ENCODE measurements at places on chromosomes 16 and 17.

GRCh38 chr17:58575511-58575910 is 61.1 kb upstream of the MTMR4 start:
- no peak for DNase-seq

DNA sequence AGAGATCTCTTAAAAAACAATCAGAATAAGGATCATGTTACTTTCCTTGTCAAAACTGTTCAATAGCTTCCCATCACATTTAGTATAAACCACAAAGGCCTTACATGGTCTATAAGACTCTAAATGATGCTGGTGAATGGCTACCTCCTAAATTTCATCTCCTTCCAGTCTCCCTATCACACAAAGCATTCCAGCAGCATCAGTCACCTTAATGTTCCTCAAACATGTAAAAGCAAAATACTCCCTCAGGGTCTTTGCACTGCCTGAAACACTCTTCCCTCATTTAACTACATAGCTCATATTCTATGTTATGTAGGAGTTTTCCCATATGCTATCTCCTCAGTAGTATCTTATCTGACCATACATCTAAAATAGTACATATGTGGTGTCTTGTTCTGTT is 53.5 kb upstream of the INTS2 start:
- DNase-seq: no peak

GRCh38 chr16:30395992-30396585 is 869 bp downstream of the ZNF48 start:
- DNase-seq: no peak

DNA sequence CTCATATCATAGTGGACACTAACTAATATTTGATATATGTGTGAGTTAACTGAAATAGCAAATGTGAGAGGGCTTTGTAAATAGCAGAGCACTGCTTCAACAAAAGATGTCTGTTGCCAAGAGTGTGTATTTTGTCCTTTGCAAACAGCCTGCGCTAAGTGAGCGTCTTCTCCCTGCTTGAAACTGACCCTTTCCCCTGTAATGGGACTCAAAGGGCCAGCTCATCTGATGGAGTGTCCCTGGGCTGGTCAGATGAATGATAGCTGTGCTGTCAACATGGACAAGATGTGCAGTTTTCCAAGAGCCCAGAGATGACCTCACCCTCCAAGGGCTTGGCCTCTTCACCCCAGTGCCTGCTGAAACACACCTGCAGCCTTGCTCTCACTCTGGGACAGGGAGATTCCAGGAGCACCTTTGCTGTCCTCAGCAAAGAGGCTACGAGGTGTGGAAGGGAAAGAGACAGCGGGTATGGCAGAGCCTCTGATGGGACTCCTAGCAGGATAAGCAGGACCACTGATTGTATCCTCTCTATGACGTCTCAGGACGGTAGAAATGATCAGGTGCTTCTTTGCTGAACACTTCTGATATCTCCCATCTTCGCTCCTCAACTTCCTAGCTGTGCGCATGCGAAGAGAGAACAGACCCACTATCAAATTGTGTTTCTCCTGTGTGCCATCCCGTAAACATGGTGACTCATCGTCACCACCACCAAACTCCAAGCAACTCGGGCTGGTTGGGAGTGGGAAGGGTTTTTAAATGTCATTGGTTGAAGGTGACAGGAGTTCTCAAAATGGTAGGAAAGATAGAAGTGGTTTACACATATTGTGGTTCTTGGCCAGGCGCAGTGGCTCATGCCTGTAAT is 35.8 kb upstream of the TBX2 start:
- no peak for DNase-seq

GRCh38 chr16:54506741-54507500 is 220.3 kb upstream of the IRX3 start:
- no peak for DNase-seq

- DNase-seq: no peak
These were observed 9.9 kb downstream of the XYLT2 start for GRCh38 chr17:50355701-50356341.

GRCh38 chr17:82655038-82655479 is 6.8 kb upstream of the WDR45B start:
- DNase-seq: no peak

DNA sequence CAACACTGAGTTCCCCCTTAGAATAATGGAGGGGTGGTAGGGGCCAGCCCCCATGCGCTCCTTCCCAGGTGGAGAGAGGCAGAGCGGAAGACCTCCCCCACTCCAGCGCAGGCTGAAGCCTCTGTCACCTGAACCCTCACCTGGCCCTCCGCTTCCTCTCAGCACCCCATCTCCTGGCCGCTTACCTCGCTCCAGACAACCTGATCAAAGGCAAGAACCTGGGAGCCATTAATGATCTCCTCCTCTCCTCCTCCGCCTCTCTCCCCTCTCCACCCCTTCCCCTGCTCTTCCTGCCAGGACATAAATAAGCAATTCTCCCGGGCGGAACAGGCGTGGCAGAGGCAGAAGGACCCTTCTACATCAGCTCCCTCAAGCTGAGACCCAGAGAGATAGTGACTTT is 110.2 kb upstream of the LHX1 start:
- no peak for DNase-seq

GRCh38 chr16:30766206-30766932 is 4.2 kb downstream of the RNF40 start:
- no peak for DNase-seq

- no peak for DNase-seq
These were observed 61.4 kb downstream of the COG7 start for GRCh38 chr16:23391381-23392222.

- no peak for DNase-seq
These were observed 6.4 kb downstream of the PDK2 start for GRCh38 chr17:50101346-50102163.

GRCh38 chr16:57570301-57571070 is 28.0 kb downstream of the ADGRG5 start:
- DNase-seq: no peak

- DNase-seq: no peak
These were observed 108.0 kb downstream of the VPS53 start for GRCh38 chr17:606508-607250.

GRCh38 chr16:11682655-11683096 is 14.4 kb downstream of the SNN start:
- DNase-seq: no peak

DNA sequence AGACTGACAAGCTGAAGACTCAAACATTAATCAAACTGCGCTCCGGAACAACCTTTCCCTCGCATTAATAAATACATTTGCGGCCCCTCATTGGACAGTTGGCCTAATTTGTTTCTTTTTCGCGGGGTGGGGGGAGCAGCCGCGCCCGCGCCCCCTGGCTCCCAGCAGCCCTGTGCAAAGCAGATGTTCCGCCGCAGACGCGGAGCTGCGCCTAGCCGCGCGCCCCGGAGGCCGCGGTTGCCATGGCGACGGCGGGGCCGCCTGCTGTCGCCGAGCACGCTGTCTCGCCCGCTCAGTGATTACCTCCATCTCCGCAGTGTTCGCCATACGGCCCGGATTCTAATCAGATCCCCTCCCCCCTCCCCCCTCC is 25.5 kb downstream of the COPZ2 start:
- DNase-seq: no peak

GRCh38 chr16:24759006-24759405 is 29.6 kb downstream of the TNRC6A start:
- no peak for DNase-seq

DNA sequence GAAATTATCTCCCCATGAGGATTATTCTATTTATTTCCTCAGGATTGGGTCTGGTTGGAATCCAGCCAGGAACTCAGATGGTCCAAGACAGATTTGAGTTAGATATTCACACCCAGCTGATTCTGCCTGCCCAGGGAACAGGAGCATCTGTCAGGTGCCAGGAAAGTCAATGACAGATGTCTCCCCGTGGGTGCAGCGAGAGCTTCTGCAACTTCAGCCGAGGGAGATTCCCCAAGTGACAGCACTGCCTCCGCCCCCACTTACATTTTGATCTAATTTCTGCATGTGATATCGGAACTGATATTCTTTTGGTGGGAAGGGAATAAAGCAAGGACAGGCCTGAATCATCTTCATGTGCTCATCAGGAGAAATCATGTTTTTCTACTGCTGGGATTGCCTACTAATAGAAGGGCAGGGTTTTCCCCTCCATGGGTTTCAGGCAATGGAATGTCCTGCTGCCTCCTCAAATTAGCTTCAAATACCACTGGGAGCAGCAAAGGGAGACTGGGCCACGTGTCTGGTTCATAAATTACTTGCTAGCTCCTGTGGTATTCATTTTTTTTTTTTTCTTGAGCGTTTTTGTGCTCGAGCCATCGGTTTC is 15.7 kb upstream of the DHX8 start:
- peak; percentile 39 for DNase-seq

DNA sequence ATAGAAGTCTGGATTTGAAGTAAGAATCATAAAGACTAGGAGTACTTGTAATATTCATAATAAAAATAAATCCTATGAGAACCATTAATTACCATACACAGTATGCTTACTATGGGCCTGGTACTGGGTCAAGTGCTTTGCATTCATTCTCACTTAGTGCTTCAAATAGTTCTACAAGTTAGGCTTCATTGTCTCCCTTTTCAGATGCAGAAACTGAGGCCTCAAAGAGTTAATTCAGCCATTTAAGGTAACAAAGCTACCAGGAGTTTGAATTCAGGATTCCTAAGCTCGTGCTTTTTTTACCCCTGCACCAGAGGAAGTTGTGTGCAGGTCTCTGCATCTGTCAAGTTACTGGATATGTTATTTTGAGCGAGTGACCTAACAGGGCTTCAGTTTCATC is 1098.4 kb upstream of the EEF2KMT start:
- no peak for DNase-seq

- no peak for DNase-seq
These were observed 114.0 kb downstream of the C16orf95 start for GRCh38 chr16:87203060-87203656.

GRCh38 chr16:59148056-59148768 is 414.1 kb upstream of the GOT2 start:
- no peak for DNase-seq

- peak; percentile 93 for DNase-seq
These were observed 417 bp downstream of the C16orf46 start for GRCh38 chr16:81076566-81077075.

DNA sequence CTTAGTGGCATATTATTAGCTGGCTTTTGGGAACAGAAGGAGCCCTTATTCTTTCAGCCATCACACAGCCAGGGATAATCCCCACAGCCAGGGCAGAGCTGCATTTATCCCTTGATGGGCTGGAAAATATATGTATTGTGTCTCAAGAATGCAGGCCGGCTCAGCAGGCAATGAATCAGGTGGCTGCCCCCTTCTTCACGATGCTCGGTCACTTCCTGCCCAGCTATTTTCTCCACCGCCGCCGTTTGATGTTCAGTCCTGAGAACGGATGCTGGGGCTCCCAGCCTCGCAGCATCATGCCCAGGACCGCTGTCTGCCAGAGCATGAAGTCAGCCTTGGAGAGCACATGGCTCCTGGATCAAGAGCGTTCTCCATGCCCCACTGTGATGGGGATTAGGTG is 4.3 kb upstream of the MYH3 start:
- no peak for DNase-seq

DNA sequence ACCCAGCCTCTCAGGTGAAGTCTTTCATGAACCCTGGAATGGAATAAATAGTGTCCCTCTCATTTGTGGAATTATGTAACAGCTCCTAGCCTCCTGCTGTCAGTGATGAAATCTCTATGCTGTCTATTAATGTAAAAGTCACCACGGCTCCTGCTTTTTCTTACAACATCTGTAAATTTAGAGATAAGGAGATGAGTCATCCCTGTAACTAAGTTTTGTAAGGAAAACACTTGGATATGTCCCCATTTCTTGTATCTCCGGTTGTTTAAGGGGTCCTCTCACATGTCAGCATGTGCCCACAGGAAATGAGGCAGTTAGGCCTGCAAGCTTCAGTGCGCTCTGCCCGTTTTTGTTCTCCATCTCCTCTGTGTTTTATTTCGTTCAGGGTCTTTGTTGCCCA is 2.8 kb upstream of the NAT9 start:
- no peak for DNase-seq

DNA sequence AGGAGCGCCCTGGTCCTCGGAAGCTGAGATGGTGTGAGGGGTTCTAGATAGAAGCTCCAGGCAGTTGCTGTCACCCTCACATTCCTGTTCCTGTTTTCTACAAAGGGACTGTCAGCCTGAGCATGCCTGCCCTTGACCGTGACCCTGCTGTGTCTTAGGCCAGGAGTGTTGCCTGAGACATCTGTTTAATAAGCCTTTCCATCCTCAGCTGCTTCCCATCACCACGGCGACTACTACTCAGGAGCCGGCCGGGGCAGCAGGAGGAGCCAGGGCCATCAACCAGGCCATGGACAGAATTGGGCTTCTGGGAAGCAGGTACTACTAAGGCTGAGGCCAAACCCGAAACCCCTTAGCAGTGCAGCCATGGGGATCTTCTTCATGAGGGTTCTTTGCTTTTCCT is 151.4 kb downstream of the KATNIP start:
- DNase-seq: no peak

- no peak for DNase-seq
These were observed 19.4 kb downstream of the TRPV1 start for GRCh38 chr17:3589784-3590183.

DNA sequence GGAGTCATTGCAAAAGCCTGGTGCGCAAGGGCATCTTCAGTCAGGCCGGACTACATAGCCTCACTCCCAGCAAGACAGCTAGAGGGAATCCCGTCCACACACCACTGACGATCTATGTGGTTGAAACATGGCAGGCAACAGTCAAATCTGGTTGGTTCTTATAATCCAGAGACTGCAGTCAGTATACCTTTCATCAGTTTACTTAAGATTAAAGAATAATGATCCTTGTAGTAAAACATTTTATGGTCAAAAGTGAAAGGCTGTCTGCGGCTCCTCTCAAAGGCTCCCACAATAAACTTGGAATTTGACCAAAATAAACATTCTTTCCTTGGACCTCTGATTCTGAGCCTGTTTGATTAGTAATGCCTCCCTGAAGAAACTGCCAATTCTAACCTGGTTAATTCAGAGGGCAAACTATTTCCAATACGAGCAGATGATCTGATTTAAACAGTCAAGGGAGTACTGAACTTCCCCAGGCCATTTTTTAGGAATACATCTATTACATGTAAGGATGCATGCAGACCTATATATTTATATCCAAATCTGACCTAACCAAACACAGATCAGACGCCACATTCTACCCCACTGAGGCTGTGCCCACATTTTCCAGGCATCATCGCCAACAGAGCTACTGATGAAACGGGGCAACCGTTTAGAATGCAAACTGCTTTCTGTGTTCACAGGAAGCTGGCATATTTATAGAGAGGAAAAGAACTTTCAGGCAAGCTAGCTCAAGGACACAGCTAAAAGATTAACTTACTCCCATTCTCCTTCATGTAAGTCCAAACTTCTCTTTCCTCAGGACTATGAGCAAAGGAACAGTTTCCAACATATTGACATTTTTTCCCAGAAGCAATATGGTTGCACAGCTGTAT is 15.3 kb upstream of the TXNDC11 start:
- no peak for DNase-seq

DNA sequence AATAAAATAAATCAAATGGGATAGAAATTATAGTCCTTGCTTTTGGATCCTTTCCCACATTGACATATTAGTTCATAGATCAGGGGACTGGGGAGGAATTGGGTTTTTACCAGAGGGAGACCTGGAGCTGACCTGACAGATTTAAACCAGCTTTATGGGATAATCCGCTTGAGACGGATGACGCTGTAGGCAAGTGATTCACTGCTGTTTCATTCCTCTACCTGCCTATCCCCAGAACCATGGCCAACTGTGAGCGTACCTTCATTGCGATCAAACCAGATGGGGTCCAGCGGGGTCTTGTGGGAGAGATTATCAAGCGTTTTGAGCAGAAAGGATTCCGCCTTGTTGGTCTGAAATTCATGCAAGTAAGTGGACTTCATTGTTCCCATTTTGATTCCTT is 2.1 kb downstream of the NME1 start:
- no peak for DNase-seq

GRCh38 chr16:30761427-30761927 is 385 bp downstream of the CFAP119 start:
- DNase-seq: no peak
